CD8-positive, alpha-beta T cell (primary cell): ENCODE measurements at places on chromosomes 3 and 15.

- DNase-seq = no peak
Observed at GRCh38 chr3:107589454-107589853, 66.7 kb downstream of the BBX start.

GRCh38 chr3:125042725-125043406, 12.9 kb downstream of the HEG1 start:
- no peak for DNase-seq

DNA sequence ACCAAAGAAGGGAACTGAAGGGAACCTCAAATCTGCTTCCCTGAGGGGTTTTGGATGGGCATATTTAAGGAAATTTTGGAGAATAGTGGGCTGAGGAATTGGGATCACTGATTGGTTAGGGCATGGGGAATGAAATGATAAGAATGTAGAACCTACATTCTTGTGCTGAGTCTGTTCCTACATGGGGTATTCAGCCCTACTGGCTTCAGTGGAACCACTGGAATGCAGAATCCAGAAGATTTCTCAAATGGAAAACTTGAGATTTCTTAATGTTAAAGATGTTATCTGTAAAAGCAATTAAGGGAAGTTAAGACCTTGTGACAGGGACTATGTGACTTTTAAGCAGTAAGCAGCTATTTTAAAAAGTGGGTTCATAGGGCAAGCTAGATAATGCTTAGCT, 1062.4 kb downstream of the AGBL1 start:
- DNase-seq = no peak

DNA sequence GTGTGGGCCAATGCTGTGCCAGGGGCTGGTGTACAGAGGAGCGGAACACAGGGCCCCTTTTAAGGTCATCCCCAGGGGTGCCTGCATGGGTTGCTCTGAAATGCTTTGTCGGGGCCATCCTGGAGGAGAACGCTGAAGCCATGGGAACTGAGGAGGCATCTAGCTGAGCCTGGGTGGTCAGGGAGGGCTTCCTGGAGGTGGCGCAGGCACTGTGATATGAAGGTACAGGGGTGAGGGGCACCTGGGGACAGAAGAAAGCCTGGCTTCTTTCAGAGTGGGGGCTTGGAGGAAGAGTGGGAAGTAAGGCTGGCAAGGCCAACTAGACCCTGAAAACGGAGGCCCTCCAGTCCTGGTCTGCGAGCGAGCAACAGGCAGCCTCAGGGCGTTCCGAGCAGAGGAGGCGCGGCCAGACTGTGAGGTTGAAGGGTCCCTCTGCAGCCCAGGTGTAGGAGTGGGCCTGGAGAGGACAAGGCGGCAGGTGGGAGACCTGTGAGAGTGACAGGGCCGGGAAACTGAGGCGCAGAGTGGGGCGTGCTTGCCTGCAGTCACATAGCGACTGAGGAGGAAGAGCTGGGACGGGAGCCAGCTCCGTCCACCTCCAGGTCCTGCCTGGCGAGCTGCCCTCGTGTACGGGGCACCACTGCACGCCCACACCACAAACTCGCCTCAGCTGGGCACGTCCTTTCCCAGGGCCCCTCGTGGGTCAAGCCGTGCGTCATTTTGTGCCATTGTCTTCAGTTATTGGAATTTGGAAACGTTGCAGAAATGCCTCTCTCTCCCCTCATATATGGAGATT, 4.1 kb downstream of the FBLN2 start:
- no peak for DNase-seq

DNA sequence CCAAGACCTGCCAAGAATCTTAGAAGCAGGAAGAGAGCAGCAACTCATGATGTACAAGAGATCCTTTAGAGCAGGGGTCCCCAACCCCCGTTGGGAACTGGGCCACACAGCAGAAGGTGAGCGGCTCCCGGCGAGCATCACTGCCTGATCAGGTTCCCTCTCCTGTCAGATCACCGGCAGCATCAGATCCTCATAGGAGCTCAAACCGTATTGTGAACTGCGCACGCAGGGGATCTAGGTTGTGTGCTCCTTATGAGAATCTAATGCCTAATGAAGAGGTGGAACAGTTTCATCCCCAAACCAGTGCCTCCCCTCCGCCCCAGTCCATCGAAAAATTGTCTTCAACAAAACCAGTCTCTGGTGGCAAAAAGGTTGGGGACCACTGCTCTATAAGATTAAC, 13.8 kb downstream of the SLC41A3 start:
- DNase-seq = no peak
